ENCODE measurements at places on chromosomes 7 and 10. TPM values are rescaled to one million over a fixed set of nuclear protein-coding genes. Genes with fewer than 3 reads are reported as not detected.

CPN1 gene
- total RNA-seq = 0.11 TPM

CRHR2 gene
- 0.89 TPM for total RNA-seq

GRCh38 chr10:128606055-128606454 is 479.8 kb upstream of the MKI67 start:
- DNase-seq = no peak

- DNase-seq = no peak
Measured at GRCh38 chr10:73859428-73859783, 14.9 kb downstream of the CAMK2G start.

ITPRID1 gene
- 0.11 TPM for total RNA-seq

- no peak for DNase-seq
Measured at GRCh38 chr7:51471981-51472296, 155.3 kb upstream of the COBL start.

MEOX2 gene
- 21.3 TPM for total RNA-seq

ASIC3 gene
- 1.5 TPM for total RNA-seq

All from spinal cord (tissue), 10 donors.